Fibroblast of villous mesenchyme (primary cell): ENCODE measurements at places on chromosomes 12 and 14.

DNA sequence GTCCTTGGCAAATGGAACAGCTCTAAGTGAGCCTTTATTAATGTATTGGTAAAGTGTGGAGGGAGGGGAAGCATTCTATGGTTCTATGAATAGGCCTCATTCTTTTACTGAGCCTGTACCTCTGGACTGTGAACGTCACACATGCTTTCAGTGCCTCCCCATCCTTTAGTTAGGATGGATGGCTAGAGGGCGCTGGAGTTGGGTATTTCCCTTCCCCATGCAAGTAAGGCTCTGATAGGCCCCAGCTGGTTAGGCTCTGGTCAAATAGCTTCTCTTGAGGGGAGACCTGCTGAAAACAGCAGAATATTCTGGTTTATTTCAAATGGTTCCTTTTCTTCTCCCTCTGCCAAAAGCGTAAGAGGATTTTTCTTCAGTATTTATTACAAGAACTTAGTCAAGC, 860.9 kb upstream of the MDGA2 start:
- peak; percentile 1 for DNase-seq

DNA sequence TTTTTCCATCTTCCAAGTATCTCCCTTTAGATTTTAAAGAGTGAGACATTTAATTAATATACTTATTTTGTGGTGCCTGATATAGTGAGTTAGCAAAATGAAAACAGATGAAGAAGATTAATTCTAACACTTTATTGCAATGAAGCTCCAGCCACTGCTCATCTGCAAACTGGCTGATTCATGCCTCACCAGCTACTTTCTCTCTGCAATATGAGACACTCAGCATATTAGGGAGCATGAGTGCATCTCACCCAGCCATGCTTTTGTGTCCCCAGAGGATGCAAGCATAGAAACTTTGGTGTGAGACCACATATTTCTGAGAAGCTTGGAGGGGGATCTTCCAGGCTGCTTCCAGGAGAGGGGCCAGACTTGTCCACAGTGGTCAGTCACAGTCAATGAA, 148.6 kb downstream of the BMP4 start:
- no peak for DNase-seq

DNA sequence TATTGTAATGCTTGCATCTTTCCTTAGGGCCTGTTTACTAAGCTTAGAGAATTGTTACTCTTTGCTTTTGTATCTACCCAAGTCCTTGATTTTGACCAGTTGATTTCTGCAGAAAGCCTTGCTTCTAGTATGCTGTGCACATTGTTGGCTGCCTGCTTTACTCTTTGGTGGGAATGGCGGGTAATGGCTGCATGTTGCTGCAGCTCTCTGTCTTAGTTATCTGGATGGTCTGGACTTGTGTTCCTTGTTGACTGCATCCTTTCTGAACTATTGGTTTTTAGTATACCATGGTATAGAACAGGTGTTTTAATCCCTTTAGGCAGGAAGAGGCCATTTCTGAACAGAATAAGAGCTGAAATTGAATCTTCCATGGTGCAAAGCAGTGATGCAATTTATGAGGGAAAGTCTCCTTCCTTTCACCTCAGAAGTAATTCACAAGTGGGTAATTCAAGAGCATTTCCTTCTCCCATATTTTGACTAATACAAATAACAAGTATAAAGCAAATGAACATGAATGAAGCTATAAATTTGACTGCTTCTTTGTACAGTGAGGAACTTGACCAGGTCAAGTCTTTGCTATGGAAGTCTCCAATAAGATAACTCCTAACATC, 466.4 kb downstream of the NPAS3 start:
- DNase-seq: no peak

- no peak for DNase-seq
Observed at GRCh38 chr14:69504775-69505174, 20.2 kb downstream of the PLEKHD1 start.
